ENCODE measurements at places on chromosomes 7 and 10.

- peak; percentile 79 for DNase-seq
Observed at GRCh38 chr10:17229016-17229716, 1.1 kb downstream of the VIM start.

DNA sequence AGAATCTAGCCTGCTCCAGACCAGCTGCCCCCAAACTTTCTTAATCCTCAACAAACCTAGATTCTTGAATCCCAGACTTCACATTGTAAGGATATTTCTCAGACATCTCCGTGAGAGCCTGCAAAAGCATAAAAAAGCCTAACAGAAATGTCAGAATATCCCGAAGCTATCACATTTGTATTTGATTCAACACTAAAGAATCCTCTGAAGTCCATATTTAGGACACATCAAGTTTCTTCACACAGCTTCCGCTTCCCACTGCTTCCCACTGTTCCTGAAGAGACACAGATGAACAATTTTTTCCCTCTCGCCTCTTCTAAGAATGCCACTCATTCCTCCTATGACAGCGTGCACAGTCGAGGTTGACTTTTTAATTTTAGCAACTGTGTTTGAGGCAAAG is 396.2 kb upstream of the IGFBP3 start:
- DNase-seq: no peak

GRCh38 chr7:156017431-156017830 is 205.2 kb upstream of the SHH start:
- DNase-seq: no peak

GRCh38 chr10:1674501-1674900 is 62.8 kb downstream of the ADARB2 start:
- no peak for DNase-seq

DNA sequence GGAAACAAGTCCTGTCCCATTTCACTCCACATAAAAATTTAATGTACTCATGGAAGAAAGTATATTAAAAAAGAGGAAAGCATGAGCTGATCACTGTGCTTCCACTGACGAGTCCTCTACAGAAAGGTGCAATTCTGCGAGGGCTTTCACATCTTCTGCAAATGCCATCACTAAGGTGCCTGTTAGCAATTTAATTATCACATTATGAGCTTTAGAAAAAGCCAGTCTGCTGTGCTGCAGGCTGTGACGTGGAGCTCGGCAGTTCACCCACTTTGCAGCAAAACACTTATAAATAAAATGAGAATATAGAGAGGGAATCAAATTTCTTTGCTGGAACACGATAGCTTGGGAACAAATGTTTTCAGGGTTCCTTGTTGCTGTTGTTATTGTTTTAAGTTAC is 22.5 kb upstream of the NEUROD6 start:
- DNase-seq: no peak

DNA sequence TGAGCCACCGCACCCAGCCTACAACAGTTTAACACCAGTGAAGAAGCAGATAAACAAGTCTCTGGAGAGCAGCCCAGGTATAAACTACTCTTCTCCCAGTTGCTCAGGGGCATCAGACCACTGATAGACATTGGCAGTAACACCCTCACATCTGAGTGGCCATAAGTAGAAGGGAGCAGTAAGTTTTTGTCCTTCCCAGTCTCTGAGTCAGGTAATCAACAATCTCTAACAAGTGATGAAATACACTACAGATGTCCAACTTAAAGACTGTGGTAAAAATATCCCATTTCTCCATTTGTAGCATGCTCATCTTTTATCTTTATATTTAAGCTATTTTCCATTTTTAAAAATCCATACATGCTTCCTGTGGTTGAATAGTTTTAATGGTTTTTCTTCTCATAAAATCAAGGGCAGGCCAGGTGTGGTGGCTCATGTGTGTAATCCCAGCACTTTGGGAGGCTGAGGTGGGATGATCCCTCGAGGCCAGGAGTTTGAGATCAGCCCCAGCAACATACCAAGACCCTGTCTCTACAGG is 78.6 kb downstream of the GSAP start:
- DNase-seq: no peak

- DNase-seq: no peak
Observed at GRCh38 chr7:14734839-14735321, 167.7 kb downstream of the DGKB start.

- DNase-seq: no peak
Observed at GRCh38 chr7:82521906-82522445, 78.4 kb upstream of the CACNA2D1 start.

DNA sequence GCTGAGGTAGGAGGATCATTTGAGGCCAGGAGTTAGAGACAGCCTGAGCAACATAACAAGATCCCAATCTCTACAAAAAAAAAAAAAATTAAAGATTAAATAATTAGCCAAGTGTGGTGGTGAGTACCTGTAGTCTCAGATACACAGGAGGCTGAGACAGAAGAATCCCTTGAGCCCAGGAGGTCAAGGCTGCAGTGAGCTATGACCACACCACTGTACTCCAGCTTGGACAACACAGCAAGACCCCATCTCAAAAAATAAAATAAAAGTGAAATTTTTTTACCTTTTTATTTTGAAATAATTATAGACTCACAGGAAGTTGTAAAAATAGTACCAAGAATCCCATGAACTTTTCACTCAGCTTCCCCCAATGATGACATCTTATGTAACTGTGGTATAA is 4.9 kb downstream of the FAM149B1 start:
- DNase-seq: no peak

GRCh38 chr7:113392841-113393540 is 274.6 kb upstream of the SMIM30 start:
- DNase-seq: no peak

GRCh38 chr10:132702601-132703418 is 83.1 kb downstream of the NKX6-2 start:
- no peak for DNase-seq

- no peak for DNase-seq
Observed at GRCh38 chr10:3805201-3805790, 20.3 kb upstream of the KLF6 start.
